CD4-positive, alpha-beta T cell treated with Interleukin-15 for 4 hours (primary cell): ENCODE measurements at places on chromosomes 6 and 20.
A peak's percentile ranks its signal among the peaks of the same experiment; 100 is the strongest.

DNA sequence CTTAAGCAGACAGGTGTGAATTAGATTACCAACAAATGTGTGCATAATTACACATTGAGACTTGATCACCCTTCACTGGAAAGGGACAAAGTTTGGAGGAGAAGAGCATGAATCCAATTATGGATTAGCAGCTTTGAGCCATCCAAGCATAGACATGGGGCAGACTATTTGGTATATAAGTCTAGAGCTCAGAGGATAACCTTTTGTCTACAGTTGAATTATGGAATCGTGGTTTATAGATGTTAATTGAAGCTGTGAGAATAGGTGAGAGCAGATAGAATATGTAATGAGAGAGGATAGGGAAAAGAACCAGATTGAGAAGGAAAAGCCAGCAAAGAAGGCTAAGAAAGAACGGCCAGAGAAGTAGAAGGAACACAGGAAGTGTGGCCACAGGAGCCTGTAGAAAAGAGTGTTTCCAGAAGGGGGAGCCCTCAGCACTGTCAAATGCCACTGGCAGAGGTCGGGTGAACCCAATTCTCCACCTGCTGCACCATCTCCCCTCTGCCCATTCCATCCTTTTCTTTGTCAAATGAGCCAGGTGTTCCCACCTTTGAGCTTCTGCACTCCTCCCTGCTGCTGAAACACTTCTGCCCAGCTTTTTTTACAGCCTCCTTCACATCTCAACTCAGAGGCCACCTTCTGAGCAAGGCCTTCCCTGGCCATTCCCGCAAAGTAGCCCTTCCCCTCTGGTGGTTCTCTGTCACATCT is 7.3 kb downstream of the DNTTIP1 start:
- peak; percentile 74 for DNase-seq

GRCh38 chr6:106102034-106102433 is 15.9 kb downstream of the PRDM1 start:
- peak; percentile 33 for DNase-seq

DNA sequence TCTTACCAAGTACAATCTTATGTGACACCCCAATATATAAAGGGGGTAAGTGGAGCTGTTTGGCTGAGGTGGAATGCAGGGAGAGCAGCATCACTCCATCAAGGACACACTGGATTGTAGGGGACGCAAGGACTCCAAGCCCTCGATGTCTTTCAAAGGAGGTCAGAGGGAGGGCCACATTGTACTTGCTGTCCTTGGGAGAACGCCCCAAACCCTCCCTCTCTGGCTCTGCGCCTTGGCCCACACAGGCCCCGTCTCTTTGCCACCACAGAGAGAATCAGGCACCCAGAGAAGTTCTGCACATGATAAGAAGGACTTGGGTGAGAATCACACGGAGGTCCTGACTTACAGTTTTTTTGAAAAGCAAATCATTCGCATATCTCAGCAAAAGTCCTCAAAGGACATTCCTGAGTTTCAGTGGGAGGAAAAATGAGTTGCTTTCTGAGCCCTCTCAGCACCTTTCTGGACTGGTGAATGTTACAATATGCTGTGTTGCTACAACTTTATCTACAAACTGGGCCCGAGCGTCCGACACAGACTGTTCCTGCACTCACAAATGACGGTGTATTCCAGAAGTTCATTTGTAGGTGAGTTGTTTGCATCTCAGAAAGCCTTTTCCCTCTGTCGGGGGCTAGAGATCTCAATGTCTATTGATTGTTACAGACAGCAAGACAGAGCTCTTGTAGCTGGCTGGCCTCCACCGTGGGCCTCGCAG is 92.5 kb upstream of the AKAP12 start:
- DNase-seq = no peak

GRCh38 chr20:51204794-51205193 is 181.9 kb upstream of the KCNG1 start:
- DNase-seq = no peak

DNA sequence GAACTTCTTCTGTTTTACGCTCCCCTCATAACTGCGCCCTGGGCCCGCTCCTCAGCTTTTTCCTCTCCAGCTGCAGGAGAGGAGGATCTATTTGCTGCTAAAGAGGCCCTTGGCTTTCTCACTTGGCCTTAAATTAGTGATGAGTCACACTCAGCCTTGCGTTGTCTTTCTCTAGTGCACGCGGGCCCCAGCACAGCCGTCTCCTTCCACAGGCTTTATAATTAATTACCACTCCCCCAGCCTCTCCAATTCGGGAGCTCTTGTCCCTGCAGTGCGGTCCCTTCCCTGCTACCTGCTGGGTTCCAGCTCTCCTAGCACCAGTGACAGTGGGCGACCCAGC is 25.2 kb downstream of the PACSIN1 start:
- no peak for DNase-seq

GRCh38 chr6:75180864-75181263 is 25.0 kb downstream of the COL12A1 start:
- DNase-seq = no peak

DNA sequence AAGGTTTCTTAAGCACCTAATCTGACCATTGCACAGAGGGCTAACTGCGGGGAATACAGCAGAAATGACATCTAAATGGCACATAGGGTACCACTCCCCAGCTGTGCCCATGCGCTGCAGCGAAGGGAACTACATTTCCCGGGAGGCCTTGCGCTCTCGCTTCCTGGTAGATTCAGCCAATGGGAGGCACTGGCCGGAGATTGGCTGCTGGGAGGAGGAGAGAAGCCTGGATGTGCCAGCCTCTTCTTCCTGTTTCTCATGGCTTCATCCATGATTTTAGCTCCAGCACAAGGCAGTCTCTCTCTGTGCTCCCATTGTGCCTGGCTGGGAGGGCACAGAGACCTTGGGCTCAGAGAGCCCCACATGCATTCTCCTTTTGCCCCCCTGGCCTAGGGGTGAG is 101.7 kb upstream of the FOXA2 start:
- no peak for DNase-seq

DNA sequence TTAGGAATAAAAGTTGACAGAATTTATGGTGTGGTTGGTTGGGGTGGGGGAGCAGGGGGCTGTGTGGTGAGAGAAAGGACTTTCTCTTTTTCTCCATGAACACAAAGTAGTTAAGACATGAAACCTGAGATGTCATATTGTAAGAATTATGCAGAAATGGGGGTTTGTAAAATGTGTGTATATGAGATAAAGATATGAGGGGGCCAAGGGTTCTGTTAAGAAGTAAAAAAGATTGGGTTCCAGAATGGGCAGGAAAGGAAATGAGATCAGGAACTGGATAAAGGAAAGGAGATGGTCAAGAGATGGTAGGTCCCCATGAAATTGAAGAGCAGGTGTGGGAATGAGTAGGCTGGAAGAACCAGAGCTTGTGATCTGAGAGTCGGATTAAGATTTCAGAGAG is 9.7 kb downstream of the RNF146 start:
- DNase-seq = no peak

DNA sequence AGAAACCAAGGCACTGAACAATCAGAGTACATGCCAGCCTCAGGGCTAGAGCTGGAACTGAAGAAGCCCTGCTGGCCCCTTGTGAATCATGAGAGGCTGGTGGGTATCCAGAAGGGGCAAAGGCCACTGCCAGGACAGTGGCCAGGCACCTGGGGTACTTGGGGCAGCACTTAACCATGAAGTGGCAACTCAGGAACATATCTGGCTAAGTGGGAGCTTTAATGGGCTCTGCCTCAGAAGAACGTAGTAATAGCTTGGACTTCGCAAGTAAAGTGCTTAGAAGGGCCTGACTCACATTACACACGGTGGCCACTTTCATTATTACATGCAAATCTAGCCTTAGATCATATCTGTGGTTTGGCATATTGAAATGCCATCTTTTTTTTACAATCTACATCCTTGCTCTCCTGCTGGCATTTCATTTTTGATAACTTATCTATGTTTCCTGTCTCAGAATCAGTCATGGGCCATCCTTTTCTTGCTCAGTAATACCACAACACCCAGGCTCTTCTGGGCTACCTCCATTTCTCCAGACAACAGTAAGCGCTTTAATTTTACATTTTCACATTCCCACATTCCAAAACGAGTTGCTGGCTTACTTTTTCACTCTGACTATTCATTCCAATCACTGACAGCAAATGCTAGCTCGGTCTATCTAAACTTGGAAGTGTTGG is 21.6 kb downstream of the NAPB start:
- peak; percentile 15 for DNase-seq

DNA sequence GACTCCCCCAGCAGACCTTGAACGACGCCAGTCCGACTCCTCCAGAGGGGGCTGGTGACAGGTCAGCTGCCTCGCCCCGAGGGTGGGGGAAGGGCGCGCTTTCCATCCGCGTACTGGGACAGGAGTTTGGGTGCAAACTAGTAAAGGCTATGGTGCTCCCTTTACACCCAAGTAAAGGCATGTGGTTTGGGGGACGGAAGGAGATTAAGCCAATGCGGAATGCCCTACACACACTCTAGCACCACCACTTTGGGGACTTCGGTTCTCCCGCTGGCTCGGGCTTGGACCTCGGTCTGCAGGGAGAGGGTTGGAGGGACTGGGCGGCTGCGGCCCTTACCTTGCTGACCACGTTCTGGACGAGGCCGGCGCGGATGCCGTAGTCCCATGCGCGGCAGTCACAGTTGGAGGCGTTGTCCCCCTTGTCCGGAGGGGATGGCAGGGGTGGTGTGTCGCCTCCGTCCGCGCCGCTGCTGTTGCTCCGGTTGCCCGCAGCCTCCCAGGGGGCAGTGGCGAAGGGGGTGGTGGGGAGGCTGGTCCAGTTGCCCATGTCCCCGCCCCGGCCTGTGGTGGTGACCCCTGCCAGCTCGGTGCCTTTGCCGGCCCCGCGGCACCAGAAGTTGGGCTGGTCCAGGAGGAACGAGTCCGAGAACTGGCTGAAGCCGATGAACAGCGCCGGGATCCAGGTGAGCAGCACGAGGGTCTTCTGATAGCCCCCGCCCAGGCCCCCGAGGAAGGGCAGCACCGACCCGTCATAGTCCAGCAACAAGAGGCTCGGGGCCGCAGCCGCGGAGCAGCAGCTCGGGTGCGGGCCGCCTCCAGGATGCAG is 1.1 kb downstream of the SLC22A23 start:
- no peak for DNase-seq

GRCh38 chr6:223763-224162 is 68.5 kb upstream of the DUSP22 start:
- DNase-seq = peak; percentile 33

DNA sequence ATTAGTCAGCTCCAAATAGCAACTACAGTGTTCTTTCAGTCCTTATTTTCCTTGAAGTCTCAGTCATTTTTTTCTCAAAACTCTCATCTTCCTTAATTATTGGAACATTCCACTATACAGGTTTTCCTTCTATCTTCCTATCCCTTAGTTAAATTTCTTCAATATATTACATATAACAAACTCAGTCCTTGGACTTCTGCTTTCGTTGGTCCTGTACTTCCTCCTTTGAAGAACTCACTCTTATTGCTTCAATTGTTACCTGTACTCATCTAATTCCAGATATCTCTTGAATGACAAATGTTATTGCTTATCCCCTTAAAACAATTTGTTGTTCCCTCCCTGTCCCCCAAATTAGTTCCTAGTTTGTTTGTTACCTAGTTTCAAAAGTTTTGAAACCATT is 67.7 kb upstream of the NOTCH4 start:
- no peak for DNase-seq

DNA sequence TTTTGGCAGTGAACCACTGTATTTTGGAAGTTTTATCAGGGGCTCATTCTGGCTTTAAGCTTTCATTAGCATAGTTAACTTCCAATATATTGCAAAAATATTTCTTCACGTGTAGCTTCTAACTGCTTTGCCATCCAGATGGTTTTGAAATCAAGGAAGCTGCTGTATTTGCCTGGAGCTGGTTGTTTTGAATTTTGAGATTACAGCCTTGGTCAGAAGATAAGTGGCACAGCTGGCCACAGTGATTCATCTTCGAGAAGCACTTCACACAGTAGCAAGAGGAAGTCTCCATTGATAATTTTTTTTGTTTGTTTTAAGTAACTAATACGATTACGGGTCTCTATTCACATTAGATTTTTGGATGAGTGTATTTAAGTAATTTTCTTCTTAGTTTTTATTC is 3.8 kb downstream of the APCDD1L start:
- no peak for DNase-seq

DNA sequence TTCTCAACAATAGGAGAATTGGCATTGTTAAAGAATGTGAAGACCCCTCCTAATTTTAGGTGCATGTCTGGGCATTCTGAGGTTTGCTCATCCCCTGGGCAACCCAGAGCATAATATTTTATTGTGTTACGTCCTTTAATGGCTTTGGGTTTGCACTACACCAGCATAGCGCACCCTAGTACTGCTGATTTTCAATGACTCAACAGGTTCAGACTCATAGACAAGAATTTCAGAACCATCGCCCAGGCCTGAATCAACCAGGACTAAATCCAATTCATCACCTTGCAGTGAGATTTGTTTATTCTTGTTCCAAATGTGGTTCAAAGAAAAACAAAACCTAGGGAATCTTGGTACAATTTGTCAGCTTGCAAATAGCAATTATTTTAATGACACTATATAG is 137.8 kb upstream of the PHACTR1 start:
- no peak for DNase-seq

- no peak for DNase-seq
Observed at GRCh38 chr6:125747589-125748405, 1.6 kb upstream of the HEY2 start.

DNA sequence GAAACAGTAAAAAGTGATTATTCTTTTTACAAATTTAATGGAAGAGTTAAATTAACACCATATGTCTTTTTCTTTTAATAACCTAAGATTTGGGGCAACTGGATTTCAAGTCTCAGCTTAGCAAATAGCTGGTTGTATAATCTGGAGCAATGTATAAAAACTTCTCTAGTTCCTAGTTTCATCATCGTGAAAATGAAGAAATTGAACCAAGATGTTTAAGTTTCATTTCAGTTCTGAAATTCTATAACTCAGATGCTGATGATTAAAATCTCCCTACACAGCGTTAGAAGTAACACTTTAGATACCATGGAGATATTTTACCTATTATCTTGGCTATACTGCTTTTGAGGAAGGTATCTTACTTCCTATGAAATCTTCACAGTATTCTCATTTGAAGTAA is 252.0 kb downstream of the KIF16B start:
- DNase-seq = no peak

- peak; percentile 27 for DNase-seq
Observed at GRCh38 chr20:41040855-41041254, 12.2 kb downstream of the TOP1 start.
